Brain pericyte (primary cell): ENCODE measurements at places on chromosomes 5 and 9.

- peak; percentile 5 for DNase-seq
Measured at GRCh38 chr5:83048277-83048676, 28.9 kb downstream of the TMEM167A start.

GRCh38 chr5:25862276-25862675 is 1176.1 kb downstream of the CDH9 start:
- DNase-seq = no peak

- DNase-seq = no peak
Measured at GRCh38 chr5:40834391-40834848, 602 bp downstream of the RPL37 start.

DNA sequence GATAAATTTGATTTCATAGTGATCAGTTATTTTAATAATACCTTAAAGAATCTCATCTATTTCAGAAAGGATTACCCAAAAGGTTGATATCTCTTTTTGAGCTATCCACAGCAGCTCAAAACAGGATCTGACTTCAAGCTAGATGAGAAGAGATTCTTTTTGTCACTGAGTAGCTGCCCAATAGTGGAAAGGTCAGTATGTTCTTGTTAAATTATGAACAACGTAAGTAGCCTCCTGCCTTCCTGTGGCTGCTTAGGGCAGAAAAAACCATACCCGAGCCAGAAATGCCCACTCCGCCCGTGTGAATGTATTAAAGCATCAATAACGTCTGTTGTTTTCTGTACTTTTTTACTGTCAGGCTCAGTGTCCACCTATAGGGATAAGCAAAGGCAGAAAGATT is 51.3 kb upstream of the PRUNE2 start:
- DNase-seq = no peak

DNA sequence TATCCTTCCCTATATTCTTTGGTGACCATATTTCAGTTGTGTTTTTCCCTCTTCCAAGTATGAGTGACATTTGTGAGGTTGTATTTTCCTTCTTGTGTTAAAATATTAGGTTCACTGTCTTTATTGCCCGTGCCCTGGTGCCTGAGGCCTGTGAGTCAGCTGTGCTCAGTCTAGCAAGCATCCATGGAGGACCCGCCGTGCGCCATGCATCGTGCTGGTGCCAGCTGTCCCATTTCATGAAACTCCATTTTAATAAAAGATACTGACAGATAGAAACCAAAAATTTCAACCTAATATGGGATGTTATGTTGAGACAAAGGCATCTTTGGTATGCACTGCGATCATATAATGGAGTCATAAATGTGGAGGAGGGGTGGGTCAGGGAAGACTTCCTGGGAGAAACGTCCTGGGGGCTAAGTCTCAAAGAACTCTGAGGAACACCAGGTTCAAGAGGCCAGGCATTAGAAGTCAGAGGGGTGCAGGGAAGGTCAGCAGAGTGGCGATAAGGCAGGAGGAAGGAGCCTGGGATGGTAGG is 34.0 kb upstream of the FGF1 start:
- no peak for DNase-seq

- DNase-seq = no peak
Measured at GRCh38 chr9:111886983-111887718, 9.5 kb upstream of the UGCG start.

- no peak for DNase-seq
Measured at GRCh38 chr9:71121275-71122021, at the start of gene TRPM3. Gene TRPM3, minus strand, starts transcription at chr9:71121621. Its CDS starts 267 bp downstream, at chr9:71121354.

- no peak for DNase-seq
Measured at GRCh38 chr9:107368696-107369095, 85.6 kb downstream of the RAD23B start.

- DNase-seq = no peak
Measured at GRCh38 chr9:105281926-105282325, 37.5 kb downstream of the SLC44A1 start.

DNA sequence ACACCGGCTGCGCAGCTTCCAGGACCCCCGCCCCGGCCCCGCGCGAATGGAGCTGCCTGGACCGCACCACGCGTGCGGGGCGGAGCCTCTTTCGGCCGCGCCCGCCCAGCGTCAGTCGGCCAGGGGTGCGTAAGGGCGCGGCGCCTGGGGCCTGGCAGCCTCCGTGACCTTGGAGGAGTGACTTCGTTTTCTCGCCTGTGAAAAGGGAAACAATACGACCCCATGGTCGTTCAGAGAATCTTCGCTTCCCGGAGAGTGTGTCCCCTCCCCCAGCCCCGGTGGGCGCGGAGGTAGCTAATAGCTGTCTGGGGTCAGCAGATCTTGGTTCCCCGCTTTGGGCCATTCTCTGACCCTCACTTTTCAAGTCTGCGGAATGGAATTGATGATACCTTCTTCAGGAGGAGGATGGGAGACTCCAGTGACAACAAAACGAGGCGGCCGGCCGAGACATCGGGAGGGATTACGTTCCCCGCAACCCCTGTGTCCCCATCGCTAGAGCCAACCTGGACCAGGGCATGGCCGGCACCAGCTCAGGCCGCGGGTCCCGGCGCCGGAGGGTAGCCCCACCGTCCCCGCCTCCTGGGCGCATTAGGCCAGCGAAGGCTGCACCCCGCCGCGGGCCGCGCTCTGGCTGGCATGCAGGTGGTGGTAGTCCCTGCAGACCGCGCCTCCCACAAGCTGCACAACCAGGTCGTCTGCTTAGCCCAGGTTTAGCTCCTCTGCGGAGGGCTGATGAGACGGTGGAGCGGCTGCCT is 5.5 kb upstream of the CDHR2 start:
- DNase-seq = no peak
